Panc1 (cell line): ENCODE measurements at places on chromosomes 13 and 19. TPM values are rescaled to one million over a fixed set of nuclear protein-coding genes. Genes with fewer than 3 reads are reported as not detected.

The POGLUT2 gene
- total RNA-seq: 5.8 TPM

The NXNL1 gene
- not detected for total RNA-seq

The LILRA1 gene
- not detected for total RNA-seq

The ETFB gene
- total RNA-seq: 66.2 TPM

The CYP4F3 gene
- 0.10 TPM for total RNA-seq

The ELAVL1 gene
- total RNA-seq: 123 TPM

The THSD1 gene
- total RNA-seq: 3.3 TPM

The SELENOV gene
- 0.80 TPM for total RNA-seq

The SHISA7 gene
- 0.03 TPM for total RNA-seq

The MBD3L2 gene
- not detected for total RNA-seq

The LTBP4 gene
- 75.4 TPM for total RNA-seq

The SLC46A3 gene
- total RNA-seq: 5.5 TPM

The NLRP11 gene
- 0.18 TPM for total RNA-seq

The MEIS3 gene
- total RNA-seq: 11.3 TPM

The KLK5 gene
- total RNA-seq: not detected

The ERCC5 gene
- 19.6 TPM for total RNA-seq

DNA sequence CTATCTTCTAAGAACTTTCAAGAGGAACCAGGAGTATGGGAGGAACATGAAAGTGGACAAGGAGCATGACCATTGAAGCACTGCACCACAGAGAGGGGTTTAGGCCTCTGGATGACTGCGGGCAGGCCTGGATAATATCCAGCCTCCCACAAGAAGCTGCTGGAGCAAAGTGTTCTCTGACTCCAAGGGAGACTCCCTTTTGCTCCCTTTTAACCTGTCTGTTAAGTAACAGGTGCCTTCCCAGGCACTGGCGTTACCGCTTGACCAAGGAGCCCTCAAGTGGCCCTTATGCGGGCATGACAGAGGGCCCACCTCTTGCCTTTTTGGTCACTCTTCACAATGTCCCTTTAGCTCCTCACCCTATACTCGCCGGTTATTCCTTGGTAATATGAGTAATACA lies 666.2 kb downstream of the SLITRK6 start:
- no peak for DNase-seq

DNA sequence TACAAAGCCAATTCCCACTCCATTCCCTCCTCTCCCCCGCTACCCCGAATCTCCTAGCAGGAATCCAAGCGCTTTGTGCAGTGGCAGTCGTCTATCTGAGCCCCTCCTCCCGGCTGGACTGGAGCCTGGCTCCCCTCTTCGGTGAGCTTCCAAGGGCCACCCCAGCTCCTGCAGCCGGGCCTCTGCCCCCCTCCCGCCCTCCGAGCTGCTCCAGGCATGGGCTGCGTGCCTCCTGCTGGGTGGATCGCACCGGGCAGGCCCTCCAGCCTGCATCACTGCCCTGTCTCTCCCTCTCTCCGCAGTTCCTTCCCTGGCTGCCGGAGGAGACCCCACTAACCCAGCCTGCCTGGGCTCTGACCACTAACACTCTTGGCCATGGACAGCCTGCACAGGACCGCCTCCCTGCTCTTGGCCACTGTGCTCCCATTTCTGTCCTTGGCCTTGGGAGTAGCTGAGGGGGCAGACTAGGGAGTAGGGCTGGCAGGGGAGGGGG lies 12.9 kb upstream of the LENG8 start:
- DNase-seq: no peak

DNA sequence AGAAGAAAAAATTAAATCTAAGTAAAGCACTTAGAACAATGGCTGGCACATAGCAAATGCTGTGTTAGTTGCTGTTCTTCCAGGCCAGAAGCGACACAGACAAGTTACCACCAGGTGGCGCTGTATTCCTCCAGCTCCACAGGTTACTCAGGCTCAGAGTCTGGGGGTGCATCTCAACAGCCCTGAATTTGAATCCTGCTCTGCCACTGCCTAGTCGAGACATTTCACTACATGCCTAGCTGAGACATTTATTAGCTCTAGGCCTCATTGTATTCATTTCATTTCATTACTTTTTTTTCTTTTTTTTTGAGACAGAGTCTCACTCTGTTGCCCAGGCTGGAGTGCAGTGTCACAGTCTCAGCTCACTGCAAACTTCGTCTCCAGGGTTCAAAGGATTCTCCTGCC lies 16.4 kb upstream of the CYP2B6 start:
- peak; percentile 22 for DNase-seq

- no peak for DNase-seq
Measured at GRCh38 chr19:55085923-55086715, 10.4 kb downstream of the EPS8L1 start.

DNA sequence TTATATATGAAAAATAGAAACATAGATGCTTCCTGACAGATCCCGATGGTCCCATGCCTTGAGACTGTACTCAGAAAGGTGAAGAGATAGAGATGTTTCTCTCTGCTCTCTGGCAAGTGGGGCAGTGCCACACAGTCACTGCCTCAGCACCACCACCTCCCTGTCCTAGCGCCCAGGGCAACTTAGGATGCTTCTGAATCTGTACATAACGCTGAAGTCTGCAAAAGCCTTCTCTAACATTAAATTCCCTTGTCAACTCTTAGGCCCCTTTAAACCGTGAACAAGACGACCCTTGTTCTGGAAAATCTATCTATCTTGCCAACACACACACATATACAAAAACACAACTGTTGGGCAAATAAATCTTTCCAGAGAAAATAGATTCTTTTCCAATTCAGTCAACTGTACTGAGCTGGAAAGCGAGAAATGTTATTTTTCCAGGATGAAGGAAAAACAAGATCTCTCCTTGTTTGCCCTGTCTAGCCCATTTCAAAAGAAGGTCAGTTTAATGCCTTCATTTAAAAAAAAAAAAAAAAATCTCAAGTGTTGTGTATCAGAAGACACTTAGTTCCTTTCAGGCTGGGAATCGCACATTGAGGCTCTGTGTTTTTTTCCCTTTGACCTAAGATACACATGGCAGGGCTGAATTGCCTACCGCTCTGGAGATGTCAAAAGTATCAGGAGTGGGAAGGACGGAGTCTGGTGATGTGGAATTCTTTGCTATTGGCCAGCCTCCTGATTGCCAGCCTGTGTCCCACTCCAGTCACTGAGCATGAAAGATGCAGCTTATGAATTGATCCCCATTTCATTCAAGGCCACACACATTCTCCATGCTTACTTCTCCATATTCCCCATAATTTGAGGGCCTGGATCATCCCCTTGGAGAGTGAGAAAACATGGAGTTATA lies 241.4 kb downstream of the LACC1 start:
- no peak for DNase-seq

- DNase-seq: no peak
Measured at GRCh38 chr19:41543582-41543981, 32.4 kb upstream of the CEACAM21 start.

- no peak for DNase-seq
Measured at GRCh38 chr19:48421548-48421947, 24.2 kb upstream of the GRWD1 start.

- no peak for DNase-seq
Measured at GRCh38 chr13:45466359-45466758, 1.6 kb downstream of the COG3 start.

GRCh38 chr13:113061796-113062425 lies 43.7 kb upstream of the F7 start:
- DNase-seq: no peak

- no peak for DNase-seq
Measured at GRCh38 chr13:19061278-19061677, 120.3 kb downstream of the TUBA3C start.

DNA sequence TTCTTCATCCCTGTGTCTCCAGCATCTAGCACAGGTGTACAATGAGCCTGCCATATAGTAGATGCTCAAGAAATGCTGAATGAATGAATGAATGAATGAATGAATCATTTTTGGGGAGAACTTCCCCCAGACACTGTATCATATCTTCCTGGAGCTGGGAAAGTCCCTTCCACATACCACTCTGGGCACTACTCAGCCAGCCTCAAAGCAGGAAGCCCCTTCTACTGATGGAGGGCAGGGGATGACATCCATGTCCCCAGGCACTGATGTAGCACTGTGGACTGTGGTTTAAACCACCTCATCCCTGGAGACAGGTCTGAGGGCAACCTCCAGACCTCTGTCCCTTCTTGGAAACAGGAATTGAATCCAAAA lies 4.8 kb downstream of the GNA15 start:
- no peak for DNase-seq

GRCh38 chr13:95641291-95642027 lies 3.0 kb downstream of the DZIP1 start:
- DNase-seq: no peak

DNA sequence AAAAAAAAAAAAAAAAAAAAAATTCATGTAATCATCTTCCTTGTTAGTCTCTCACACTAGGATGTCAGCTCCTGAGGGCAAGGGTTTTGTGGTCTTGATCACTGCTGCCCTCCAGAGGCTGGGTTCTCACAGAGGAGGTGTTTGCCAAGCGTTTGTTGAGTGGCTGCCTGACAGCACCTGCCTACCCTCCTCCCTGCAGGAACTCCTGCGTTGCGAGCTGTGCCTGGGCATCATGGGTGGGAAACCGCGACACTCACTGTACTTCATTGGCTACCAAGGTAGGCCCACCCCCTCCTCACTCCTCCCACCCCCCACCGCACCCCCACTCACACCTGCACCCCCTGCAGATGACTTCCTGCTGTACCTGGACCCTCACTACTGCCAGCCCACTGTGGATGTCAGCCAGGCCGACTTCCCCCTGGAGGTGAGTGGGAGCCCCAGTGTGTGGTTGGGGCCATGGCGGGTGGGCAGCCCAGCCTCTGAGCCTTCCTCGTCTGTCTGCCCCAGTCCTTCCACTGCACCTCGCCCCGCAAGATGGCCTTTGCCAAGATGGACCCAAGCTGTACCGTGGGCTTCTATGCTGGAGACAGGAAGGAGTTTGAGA lies 8.1 kb downstream of the ATG4D start:
- no peak for DNase-seq

DNA sequence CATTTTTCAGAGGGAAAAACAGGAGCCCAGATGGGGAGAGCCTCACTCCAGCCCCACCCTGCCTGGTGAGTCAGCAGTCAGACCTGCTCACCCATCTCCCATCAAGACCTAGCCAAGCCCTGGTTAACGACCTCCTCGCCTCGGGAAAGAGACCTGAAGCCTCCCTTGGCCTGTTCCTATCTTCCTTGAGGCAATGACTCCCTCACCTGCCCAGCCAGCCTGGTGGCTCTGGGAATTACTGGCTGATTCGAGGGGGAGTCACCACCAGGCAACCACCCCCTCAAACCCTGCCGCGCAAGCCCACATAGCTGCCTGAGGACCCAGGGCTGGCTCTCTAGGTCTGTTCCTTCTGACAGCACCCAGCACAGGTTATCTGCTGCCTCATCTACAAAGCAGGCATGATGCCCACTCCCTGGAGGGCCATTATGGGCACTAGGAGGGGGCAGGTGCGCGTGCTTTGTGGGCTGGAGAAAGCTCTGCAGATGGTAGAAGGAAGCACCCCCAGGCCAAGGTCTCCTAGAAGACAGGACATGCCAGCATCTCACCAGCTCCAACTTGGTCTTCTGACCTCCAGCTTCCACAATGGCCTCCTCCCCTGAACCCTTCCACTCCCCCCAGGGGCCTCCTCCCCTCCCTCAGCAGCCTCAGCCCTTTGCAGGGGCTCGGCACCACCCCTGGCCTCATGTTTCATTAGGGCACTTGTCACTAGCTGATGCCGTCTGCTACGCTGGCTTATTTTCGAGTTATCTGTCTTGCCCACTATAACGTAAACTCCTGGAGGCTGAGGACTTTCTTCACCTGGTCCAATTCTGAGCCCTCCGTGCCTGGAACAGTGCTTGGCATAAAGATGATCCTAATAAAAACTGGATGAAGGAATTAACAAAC lies 10.4 kb downstream of the DEDD2 start:
- DNase-seq: no peak

DNA sequence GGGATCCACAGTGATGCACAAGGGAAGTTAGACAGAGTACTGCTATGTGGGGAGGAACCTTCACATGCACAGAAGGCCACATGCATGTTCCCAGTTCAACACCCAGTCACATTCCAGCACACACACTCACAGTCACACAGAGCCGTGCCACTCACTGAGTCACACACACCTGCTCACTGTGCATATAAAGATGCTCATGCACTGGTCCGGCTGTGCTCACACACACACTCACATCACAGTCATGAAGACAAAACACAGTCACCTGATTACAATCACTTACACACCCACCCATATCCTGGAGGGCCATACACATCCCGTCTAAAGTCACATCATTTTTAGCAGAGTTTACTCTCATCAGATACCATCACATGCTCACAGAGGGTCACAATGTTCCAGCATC lies 478 bp downstream of the CLC start:
- DNase-seq: no peak

GRCh38 chr19:49664171-49665035 lies 1.3 kb downstream of the IRF3 start:
- DNase-seq: no peak

DNA sequence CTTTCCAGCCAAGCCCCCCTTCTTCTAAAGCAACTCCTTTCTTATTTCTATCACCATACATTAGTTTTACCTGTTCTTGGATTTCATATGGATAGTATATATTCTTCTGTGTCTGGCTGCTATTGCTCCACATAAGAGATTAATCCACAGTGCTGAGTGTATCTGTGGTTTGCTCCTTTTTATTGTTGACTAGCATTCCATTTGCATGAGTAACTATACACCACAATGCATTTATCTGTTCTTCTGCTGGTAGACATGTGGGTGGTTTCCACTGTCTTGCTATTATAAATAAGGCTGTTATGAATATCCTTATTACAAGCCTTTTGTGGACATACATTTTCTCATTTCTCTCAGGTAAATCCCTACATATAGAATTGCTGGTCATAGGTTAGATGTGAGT lies 138.2 kb downstream of the SLC7A1 start:
- no peak for DNase-seq

DNA sequence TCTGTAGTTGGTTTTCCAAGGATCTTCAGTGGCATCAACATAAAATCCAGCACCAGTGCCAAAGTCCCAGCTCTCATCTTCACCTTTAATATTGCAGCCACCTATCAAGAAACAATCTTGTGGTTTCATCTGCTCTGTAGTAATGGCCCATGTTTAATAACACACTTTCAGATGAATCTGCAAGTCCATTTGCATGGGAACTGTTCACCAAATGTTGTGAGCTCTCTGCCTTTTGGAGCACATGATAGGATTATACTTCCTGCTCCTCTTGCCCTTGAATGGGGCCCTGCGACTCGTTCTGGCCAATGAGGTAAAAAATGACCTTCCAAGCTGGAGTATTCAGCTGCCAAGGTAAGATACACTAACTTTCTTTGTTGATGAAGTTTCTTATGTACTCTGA lies 14.3 kb downstream of the ESD start:
- no peak for DNase-seq

DNA sequence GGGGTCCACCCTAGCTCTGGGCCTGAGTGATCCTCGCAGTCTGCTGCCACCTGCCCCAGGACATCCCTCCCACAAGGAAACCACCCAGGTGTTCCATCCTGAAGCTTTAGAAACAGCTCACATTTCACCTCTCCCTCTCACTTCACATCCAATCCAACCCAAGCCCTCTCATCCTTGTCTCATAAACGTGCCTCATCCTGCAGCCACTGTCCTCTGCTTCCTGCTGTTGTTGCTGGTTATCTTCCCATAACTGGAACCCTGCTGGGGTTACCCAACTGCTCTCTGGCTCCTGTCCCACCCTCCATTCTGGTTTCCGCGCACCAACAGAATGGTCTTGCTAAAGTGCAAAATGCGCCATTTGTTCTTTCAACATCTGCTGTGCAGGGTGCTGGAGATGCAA lies 59.7 kb upstream of the MTIF3 start:
- DNase-seq: no peak

- DNase-seq: no peak
Measured at GRCh38 chr13:113491418-113491883, 940 bp upstream of the DCUN1D2 start.

- DNase-seq: no peak
Measured at GRCh38 chr13:19606737-19607136, 26.7 kb upstream of the MPHOSPH8 start.
